GM23338 (cell line): ENCODE measurements at places on chromosomes 1 and 21.
A peak's percentile ranks its signal among the peaks of the same experiment; 100 is the strongest.

- no peak for DNase-seq
Measured at GRCh38 chr1:167158813-167159275, 61.8 kb upstream of the POU2F1 start.

DNA sequence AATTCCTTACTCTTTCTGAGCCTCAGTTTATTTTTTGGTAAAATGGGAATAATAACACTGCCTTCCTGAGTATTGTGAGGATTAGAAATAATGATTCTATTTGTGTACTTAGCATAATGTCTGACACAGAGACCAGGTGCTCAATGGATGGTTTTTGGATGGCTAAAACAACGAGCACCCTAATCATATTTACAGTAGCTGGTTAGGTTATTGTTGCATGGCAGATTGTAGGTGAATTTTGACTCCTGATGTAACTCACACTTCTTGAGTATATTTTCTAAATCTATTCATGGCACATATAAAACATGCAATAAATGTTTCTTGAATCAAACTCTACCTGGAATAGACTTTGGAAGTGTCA lies 11.9 kb upstream of the DUSP10 start:
- DNase-seq, result no peak

- DNase-seq, result no peak
Measured at GRCh38 chr1:7247158-7247557, 461.9 kb downstream of the CAMTA1 start.

DNA sequence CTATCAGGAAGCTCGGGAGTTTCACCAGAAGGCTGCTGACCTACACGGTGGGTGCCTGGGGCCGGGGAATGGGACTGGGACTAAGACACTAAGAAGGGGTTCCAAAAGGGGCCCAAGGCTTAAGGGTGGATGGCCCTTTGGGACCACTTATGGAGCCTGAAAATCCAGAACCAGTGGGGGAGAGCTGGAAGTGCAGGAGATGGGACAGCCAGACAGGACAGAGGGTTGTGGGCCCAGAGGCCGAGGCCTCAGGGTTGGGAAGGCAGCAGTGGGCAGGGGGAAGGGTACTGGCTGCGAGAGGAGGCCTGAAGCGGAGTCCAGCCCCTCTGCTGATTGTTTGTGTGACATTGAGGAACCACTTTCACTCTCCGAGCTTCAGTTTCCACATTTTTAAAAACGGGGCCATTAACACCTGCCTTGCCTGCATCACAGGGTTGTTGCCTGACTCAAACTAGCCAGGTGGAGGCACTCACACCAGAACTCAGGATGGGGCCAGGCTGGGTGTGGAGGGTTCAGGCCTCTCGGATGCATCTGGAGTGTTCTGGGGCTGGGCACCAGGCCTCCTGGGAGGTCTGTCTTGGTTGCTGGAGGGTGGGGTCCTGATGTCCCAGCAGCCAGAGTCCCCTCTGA lies 3.0 kb downstream of the TTC24 start:
- DNase-seq, result no peak

GRCh38 chr1:100423832-100424337 lies 71.6 kb downstream of the CDC14A start:
- DNase-seq, result peak; percentile 17

DNA sequence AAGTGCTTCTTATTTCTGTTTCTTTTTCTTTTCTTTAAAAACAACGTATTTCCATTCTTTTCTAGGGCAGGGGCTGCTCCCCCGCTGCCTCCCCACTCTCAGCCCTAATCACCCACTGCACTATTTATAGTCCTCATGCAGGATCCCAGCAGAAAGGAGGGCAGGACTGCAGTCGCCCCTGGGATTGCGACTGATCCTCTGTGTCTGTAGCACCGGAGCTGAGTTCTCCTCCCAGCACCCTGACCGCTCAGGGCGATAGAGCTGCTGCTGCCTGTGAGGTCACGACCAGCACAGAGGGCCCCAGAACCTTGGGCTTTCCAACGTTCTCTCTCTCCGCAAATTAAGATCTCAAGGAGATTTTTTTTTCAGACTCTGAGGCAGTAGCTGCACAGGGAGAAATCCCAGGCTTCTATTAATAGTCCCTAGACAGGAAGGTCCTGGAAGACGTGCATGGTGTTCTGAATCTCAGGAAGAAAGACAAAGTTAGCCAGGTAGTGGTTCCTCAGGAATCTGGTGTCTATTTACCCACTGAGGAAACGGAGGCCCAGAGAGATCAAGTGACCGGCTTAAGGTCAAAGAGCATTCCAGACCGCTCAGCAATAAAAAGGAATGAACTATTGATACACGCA lies 46.8 kb downstream of the PRAMEF20 start:
- no peak for DNase-seq

GRCh38 chr1:109191891-109192290 lies 21.8 kb upstream of the SARS1 start:
- DNase-seq, result no peak

GRCh38 chr1:232574889-232575762 lies 54.8 kb downstream of the SIPA1L2 start:
- DNase-seq, result no peak

- no peak for DNase-seq
Measured at GRCh38 chr1:7388488-7389185, 382.5 kb upstream of the VAMP3 start.

DNA sequence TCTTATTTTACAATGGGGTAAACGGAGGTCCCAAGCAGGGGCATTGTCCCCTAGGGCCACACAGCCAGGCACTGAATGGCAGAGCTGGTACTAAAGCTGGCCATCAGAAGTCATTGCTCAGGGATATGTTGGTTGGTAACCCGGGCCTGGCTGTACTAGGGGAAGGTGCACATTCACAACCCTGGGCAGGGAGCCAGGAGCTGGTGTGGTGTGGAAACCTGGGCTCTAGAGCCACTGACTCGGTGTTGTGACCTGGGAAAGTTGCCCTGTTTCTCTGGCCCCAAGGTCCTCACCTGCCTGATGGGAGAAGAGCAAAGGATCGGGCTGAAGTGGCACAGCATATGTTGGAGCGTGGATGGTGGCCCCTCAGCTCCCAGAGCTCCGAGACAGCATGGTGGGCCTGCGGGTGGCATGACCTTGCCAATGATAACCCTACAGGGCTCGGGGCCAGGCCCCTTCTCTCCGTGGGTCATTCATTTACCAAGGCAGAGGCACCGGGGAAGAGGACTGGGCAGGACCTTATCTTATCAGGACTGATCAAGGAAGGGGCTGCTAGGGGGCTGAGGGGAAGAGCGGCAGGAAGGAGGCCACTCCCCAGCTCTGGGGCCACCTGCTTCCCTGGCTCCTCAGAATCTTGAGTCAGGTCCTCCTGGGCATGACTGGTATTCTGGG lies 274.1 kb downstream of the TRABD2B start:
- DNase-seq, result no peak

DNA sequence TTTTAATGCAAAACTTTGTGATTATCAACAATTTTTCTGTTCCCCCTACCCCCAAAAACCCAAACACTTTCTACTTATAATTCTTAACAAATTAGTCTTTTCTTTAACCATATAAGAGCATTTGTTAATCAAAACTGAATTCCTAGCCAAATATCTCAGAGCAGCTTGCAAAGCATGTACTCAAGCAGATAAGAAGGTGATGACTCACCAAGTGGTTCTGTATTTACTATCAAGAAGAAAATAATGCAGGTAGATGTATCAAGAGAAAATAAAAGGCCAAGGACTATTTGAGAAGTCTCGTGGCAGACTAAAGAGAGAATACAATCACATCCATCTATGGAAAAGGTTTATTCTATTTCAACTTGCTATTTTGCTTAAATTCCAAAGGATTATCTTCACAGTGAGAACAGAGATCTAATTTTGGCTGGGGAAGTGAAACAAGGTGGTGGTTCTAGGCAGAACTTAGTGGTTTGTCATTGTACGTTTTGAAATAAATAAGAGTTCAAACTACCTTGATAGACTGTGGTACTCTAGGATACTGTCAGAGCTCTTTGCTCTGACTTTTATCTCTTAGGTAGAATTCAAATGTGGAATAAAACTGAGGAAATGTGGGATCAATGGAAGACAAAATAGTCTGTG lies 94.7 kb upstream of the NRIP1 start:
- no peak for DNase-seq

GRCh38 chr1:231215681-231216385 lies 25.2 kb upstream of the GNPAT start:
- DNase-seq, result no peak

- DNase-seq, result peak; percentile 24
Measured at GRCh38 chr21:38229260-38229877, 27.4 kb upstream of the KCNJ15 start.

GRCh38 chr1:68103884-68104554 lies 53.6 kb upstream of the DIRAS3 start:
- DNase-seq, result no peak

- peak; percentile 63 for DNase-seq
Measured at GRCh38 chr1:86507935-86508582, 38.8 kb upstream of the CLCA4 start.

GRCh38 chr1:8813016-8813763 lies 4.2 kb downstream of the RERE start:
- DNase-seq, result no peak

DNA sequence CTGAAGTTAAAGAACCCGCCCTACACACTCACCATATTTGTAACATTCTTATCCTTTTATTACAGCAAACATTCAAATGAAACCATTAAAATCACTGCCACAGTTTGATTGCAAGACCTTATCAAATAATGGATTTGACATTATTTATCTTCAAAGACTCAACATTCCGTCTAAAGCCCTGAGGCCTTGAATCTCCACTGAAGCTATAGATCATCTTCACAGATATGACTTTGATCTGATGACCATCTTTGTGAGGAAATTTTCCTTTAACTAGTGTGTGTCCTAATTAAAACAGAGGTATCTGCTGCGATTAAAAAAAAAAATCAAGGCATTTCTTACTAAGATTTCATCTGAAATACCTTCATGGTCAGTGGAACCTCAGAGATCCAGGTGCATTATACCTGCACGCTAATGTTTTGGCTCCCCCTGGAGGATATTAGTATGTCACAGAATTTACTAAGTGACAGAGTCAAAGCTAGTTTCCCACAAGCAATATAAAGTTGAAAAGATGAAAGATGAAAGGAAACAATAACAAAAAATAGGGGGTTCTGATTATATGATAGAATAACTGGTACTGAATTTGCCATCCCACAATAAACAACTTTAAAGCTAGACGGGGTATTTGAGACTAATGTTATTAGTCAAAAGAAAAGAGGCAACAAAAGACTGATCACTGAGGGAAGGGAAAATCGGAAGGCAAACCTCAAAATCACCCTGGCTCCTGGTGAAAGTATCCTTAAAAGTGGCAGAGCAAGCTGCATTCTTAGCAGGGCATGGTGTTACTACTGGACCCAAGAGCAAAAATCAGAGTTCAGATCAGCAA lies 923.4 kb downstream of the NCAM2 start:
- peak; percentile 81 for DNase-seq

DNA sequence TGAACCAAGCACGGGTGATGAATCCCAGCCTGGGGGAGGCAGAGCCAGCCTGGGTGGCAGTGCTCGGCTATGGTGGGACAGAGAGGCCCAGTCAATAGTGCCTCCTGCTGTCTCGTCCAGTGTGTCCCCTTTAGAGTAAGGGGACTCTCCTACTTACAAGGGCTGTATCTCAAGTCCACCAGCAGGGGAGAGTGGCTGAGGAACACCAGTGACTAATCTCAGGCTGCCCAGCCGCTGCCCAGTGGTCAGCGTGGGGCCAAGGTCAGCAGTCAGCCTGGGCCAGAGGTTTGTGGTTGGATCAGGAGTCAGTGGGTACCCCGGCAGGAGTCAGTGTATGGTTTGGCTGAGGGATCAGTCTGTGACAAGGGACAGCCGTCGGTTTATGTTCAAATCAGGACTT lies 109.2 kb upstream of the RUNX3 start:
- DNase-seq, result no peak

- DNase-seq, result peak; percentile 56
Measured at GRCh38 chr1:232558954-232559353, 71.0 kb downstream of the SIPA1L2 start.

GRCh38 chr1:197393105-197393504 lies 125.1 kb downstream of the CRB1 start:
- peak; percentile 13 for DNase-seq

- no peak for DNase-seq
Measured at GRCh38 chr1:119139857-119140176, 636 bp downstream of the WARS2 start.

DNA sequence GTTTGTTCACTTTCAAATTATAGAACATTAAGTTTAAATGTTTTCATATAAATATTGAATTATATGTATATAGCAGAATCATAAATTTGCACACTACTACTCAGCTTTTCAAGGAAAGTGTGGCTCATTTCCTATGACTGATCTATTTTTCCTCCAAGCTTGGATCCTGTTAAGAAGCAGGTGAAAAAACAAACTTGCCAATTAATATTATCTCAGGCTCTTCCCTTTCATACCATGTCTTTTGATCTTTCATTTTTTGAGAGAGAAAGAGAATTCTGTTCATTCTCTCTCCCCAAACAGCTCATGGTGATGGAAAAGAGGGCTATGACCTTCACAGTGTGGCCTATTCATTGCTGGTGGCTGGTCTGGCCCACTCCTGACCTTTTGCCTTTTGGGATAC lies 43.7 kb downstream of the SEC16B start:
- DNase-seq, result no peak

DNA sequence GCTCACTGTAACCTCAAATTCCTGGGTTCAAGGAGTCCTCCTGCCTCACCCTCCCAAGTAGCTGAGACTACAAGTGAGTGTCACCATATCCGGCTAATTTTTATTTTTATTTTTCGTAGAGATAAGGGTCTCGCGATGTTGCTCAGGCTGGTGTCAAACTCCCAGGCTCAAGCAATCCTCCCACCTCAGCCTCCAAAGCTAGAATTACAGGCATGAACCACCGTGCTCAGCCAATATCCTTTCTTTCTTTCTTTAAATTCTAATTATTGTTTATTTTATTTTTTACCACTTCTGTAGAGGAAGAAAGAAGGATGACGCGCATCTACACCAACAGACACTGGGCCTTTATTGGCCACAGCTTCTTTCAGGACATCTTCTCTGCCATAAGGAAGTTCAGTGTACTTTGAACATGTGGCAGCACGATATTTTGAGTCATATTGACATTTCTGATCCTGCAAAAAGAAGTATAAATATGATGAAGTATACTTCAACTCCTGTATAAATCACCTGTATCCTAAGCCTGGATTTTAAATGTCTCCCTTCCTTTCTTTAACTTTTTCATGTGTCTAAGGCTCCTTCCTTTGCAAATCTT lies 15.8 kb downstream of the CTSS start:
- no peak for DNase-seq

DNA sequence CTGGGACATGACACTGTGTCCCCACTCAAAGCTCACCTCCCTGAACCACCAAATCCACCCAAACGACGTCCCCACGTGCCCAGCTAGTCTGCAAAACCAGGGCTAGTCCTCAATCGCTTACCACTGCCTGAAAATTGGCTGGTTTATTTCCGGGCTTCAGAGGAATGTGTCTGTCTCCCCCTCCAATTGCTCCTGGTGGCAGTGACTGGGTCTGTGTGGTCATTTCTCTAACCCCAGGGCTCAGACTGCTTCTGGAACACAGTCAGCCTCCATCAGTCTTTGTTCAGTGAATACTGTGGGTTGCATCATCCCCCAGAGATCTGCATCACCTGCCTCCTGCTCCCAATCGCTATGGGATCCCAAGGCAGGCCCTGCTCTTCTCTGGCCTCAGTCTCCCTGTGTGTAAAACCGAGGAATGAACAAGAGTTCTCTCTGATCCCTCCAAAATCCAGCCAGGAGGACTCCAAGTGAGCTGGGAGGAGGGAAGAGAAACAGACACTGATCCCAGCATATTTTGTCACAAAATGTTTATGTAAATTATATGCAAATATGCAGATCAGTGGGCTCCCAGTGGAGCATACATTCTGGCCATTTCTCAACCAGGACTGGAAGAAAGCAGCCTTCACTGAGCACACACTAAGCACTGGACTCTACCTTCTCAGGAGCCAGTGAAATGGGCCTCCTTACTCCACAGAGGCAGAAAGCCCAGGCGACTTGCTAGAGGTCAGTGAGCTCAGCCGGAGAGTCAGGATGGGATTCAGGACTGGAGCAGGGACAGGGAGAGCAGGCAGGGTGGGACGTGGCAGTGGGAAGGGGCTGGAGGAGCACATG lies 20.9 kb downstream of the SDC3 start:
- no peak for DNase-seq
